ENCODE measurements at places on chromosomes 1 and 21.

GRCh38 chr1:53331446-53332185, 3.7 kb upstream of the LRP8 start:
- no peak for DNase-seq

- DNase-seq, result no peak
Observed at GRCh38 chr1:2438038-2438437, 25.7 kb upstream of the PEX10 start.

GRCh38 chr1:25704267-25704691, 87.7 kb downstream of the MAN1C1 start:
- DNase-seq, result no peak

DNA sequence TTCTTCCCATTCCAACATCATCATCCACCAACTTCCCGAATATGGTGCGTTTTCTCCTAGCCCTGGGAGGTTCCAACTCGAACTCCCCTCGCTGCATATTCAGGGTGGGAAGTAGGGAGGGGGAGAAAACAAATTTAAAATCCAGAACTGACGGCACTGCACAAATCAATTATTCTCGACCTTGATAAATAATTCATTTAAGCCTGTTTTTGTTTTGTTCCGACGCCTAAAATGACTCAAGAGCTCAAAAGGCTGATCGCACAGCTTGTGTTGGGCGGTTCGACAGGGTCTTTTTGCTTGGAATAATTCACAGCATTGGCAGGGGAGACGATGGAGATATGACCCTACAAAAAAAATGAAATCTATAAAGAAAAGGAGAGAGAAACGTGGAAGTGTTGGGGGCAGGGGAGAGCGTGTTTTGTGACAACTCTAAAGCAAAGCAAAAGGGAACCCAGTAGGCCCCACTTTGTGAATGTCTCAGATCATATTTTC, 3.1 kb upstream of the BARHL2 start:
- no peak for DNase-seq

DNA sequence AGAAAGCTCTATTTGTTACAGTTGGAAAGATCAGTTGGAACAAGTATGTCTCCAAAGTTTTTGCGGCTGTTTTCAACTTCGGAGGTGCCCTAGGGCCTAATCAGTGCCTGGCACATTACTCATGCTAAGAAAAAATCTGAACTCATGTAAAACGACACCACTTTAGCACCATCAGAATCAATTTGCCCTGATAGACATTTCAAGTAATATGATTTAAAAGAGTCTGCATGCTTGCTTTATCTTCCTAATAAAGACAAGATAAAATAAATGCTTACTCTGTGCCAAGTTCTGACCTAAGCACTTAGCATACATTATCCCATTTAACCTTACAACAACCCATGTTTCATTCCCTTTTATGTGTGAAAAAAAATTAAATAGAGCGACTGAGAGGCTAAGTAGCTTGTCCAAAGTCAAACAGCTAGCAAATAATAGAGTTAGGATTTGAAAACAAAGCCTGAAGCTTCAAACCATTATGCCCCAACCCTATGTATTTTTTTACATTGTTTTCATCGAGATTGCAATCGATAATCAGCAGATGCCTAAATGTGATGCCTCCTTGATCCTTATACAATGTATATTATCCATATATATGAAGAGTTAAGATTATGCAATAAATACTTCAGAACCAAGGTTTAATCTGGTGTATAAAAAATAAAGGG, 91.3 kb downstream of the DENND1B start:
- DNase-seq, result no peak

GRCh38 chr21:40066221-40066620, 199.0 kb downstream of the PCP4 start:
- DNase-seq, result no peak

DNA sequence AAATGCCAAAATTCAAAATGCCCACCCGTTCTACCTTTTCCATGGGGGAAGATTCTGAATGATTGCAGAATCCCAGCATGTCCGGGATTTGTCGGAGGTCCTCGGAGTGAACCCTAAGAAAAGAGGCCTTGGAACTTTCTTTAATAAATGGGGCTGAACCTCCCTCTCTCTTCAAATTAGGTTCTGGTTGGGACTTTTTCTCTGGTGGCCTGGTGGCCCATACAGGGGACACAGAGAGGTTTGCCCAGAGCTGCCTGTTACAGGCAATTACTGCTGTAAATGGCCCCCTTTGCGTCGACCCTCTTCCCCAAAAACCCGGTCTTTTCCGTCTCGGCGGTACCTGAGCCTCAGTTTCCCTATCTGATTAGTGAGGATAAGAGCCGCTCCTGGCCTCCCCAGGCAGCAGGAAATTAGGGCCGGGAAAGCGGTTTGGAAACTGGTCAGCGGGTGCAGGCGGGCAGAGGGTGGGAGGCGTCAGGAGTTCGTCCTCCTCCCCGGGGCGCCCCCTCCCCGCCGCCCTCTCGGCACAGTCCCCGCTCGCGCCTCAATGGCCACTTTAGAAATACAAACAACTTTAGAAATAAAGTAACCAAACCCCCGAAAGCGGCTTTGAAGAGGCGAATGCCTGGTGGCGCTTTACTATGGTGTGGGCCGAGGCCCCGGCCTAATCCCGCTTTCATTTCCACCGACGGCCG, 15.6 kb downstream of the PAX7 start:
- no peak for DNase-seq

DNA sequence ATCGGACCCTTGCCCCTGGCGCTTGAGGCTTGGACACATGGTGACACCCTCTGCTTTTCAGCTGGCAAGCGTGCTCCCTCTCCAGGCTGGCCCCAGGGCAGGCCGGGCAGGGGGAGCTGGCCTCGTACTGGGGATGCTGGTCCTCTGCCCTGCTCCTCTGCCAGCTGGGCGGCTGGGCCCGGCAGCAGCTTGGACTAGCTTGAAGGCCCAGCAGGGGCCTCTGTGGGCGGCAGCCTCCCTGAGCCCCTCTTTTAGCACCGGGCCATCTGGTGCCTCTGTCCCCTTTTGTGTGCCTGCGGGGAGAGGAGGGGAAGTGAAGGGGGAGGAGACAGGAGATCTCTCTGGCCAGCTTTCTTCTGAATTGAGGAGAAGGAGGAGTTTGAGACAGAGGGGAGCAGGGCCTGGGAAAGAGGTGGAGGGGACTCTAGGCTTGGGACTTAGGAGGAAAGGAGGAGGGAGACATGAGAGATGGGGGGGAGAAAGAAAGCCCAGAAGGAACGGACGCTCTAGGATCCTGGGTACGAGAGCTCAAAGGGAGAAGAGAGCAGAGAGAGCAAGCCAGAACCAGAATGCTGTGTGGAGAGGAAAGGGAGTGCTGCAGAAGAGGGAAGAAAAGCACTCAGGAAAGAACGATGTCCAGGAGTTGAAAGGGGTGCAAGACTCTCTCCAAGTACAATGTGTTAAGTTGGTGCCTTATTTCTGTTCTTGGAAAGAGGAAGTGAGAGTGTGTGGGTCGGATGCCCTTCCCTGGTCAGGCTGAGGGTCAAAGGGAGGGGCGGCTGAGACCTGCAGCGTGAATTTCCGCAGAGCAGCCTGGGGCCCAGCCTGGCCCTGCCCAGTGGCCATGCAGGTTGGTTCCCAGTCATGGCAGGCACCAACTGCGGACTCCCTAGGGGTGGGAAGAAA, 40.3 kb downstream of the IER5 start:
- DNase-seq, result no peak

DNA sequence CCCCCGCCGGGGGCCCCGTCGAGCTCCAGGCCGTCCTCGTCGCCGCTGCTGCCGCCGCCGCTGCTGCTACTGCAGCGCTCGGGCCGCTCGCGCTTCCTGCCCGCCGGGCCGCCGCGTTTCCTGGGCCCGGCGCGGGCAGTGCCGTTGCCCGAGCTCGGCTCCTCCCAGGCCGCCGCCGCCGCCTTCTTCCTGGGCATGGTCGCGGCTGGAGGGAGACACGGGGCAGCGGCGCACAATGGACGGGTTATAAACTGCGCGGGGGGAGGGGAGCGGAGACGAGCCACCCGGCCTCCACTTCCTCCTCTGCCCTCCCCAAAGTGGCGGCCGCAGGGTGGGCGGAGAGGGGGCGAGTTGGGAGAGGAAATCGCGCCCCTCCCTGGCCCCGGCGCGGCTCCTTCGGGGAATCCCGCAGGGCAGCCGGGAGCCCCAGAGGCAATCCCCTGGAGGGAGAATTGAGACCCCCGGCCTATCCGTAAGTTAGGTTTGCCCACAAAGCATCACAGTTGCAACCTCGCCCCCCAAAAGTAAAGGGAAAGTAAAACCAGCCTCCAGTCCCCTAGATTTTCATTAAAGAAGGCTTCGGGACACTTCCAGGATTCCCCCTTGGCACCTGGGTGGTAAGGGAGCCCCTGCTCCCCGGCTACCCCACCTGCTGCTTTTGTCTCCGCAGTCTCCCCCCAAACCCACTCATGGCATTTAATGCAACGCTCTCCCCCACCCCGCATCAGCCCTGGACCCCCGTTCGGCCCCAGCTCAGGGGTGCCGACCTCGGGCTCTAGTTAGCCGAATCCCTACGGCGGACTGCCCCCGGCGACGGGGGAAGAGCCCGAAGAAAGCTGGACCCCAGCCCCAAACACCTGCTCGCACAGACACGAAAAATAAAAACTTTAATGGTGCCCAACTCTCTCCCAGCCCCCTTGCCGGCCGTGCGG, 893 bp downstream of the RCC2 start:
- no peak for DNase-seq
